ENCODE measurements at places on chromosomes 5 and 9.
A peak's percentile ranks its signal among the peaks of the same experiment; 100 is the strongest.

DNA sequence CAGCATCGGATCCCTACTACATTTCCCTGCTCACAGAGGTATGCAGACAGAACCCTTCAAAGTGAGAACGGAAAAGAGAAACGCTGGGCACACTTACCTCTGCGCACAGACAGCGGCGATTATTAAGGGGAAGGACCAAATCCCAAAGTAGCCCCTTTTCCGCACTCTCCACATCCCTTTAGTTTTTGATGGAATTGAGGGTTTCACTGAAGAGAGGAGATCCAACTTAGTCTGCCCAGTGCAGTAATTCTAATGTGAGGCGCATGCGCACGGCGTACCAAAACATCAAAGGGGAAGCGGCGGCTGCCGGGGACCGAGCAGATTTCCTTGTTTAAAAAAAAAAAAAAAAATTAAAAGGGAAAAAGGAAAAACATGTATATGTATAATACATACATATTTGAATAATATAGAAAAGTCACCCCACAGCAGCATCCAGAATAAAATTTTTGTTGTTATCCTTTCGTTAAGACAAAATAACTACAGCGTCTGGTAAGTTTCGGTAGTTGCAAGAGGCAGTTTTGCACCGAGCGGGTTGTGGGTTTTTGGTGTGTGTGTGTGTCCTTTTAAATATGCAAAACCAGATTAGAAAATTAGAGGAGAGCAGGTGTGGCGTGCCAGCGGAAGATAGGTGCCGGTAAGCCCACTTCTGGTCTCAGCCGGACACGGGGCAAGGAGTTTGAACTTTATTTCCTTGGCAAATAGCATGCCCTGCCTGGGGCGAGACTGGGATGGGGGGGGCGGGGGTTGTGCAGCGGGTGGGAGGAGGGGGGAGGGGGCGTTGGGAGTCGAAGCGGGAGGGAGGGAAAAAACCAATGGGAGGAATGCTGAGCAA lies at the start of gene GABRB2:
TSS of gene GABRB2 (minus strand) at position 256 of the 832 bp plus-strand sequence. CDS start at position 174, 82 bp downstream.
- no peak for DNase-seq

GRCh38 chr5:56175488-56175887 lies 57.6 kb downstream of the ANKRD55 start:
- DNase-seq = no peak

- no peak for DNase-seq
These were observed 228.4 kb downstream of the TENT4A start for GRCh38 chr5:6941631-6942030.

- DNase-seq = no peak
These were observed 121.9 kb downstream of the CDH18 start for GRCh38 chr5:19866090-19866450.

- DNase-seq = no peak
These were observed 9.0 kb upstream of the WDR38 start for GRCh38 chr9:124844291-124844690.

- DNase-seq = no peak
These were observed 1.6 kb downstream of the IRX4 start for GRCh38 chr5:1881098-1881572.

DNA sequence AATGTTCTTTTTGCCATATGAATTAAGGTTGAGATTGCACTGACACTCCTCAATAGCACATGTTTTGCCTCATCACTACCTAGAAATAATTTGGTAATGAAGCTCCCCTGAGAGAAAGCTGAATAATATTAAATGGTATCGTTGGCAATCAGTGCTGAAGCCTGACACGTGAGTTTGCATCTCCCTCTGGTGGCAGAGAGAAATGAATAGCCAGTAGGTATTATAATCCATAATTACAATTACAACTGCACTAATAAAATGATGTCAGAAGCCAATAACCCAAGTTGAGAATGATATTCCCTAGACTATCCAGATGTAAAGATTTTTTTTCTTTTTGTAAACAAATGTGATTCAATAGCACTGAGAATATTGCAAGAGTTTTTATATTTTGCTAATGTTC lies 700.3 kb downstream of the PTPRD start:
- no peak for DNase-seq

GRCh38 chr9:8346296-8346695 lies 546.7 kb upstream of the DMAC1 start:
- no peak for DNase-seq

DNA sequence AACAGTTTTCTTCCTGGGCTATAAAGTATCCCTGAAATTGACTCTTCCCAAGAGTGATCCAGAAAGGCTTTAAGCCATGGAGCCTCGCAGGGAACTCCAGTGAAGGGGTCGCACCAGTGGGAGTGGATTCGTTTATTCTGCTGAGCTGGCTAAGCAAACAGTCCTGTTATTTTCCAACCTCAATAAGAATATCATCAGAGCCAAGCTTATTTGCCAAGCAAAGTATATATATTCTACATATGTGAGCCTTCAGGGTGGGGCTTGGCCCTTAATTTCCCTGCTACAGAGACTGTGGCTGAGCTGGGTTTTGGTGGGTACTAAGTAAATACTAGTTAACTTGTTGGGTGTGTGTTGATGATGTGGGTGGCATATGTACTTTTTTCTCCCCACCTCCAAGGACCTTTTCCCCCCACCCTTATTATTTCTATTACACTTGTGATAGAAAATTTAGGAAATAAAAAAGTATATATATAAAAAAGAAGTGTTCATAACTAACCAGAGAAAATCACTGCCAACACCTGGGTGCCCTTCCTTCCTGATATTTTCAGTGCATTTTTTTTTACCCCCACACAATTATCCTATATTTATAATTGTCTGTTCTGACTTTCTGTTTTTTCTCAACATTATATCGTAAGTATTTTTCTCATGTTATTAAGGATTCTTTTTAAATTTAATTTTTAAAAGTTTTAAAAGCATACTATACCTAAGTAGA lies 5.3 kb downstream of the GSN start:
- no peak for DNase-seq

DNA sequence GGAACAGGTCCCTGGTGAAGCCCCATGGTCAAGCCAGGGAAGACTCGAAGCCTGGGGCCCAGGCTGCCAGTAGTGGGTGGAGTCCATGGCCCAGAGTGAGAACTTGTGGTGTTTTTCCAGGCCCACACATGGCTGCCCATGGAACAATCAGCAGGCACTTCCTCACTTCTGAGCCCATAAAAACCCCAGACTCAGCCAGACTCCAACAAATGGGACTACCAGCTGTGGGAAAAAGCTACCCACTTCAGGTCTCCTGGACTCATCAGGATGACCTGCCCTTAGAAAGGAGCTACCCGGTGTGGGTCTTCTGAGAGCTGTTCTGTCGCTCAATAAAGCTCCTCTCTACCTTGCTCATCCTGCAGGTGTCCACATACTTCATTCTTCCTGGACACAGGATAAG lies 108.9 kb downstream of the ST8SIA4 start:
- no peak for DNase-seq

DNA sequence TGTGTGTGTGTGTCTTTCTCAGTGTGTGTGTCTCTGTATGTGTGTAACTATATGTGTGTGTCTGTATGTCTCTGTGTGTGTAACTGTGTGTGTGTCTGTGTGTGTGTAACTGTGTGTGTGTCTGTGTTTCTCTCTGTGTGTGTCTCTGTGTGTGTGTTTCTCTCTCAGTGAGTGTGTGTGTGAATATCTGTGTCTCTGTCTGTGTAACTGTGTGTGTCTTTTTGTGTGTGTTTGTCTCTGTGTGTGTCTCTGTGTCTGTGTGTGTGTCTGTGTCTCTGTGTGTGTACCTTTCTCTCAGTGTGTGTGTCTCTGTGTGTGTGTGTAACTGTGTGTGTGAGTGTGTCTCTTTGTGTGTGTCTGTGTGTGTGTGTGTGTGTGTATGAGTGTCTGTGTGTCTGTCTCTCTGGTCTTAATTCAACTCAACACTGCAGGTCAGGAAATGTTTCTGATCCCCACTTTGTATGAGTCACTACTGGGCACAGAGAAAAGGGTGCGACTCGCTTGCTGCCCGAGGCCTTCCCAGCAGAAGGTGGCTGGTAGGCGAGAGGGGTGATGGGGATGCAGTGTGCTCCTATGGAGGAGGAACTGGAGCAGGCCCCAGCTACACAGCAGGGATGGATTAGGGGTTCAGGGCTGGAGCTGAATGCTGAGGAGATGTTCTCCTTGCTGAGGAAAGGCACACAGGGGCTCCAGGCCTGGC lies 52.1 kb downstream of the NSG2 start:
- no peak for DNase-seq

DNA sequence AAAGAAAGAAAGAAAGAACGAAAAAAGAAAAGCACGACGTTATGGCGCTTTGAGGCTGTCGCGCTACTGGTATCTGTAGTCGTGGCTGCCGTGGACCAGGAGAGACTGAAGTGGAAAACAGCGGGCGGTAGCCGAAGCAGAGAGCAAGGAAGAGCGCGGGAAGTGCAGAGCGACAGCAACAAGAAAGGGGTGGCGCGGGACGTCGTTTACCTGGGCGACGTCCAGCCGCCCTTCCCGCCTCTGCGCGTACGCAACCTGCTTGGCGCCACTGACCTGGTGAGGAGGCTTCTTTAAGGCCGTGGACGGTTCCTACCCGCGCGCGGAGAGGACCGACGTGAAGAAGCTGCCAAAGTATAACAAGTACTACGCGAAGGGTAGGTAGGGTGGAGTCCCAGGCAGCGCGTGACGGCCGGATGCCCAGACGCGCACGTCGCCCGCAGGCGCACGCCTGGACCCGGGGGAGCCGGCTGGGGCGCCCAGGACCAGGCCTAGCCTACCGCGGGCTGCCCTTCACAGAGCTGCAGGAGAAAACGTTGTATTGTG lies 15.4 kb downstream of the CCL28 start:
- peak; percentile 17 for DNase-seq

DNA sequence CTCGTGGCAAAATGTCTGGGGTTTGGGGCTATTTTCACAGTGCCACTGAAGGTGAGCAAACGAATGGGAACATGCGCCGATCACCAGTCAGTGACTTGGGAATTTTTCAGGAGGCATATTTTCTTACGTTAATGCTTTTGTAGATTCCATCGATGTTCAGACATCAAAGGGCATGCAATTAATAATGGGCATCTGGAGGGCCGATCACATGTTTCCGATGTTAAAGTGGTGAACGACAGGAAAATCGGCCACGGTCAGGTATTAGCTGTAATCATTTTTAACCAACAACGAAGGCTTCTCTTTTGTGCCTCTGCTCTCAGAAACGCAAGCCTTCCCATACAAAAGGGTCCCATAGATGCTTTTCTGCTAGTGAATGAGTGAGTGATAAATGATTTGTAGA lies 155.0 kb upstream of the PITX1 start:
- DNase-seq = no peak

DNA sequence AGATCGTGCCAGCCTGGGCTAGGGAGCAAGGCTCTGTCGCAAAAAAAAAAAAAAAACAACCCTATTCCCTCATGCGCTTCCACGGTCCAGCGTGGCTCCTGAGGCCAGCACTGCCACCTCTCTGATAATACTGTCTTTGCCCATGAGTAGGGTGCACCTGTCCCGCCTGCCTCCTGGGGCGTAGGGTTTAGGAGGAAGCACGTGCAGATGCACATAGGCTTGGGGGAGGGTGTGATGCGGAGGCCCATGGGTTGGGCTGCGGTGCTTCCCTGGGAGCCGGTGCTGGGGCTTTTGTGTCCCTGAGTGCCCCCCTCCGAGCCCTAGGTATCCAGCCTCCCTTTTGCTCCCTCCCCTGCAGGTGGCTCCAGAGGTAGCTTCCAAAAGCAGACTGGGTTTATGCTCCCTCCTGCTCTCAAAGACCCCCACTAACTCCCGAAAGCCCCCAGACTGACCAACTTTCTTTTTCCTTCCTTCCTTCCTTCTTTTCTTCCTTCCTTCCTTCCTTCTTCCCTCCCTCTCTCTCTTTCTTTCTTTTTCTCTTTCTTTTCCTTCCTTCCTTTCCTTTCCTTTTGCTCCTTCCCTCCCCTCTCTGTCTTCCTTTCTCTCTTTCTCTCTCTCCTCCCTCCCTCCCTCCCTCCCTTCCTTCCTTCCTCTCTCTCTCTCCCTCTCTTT lies 12.8 kb downstream of the FGFR4 start:
- no peak for DNase-seq

DNA sequence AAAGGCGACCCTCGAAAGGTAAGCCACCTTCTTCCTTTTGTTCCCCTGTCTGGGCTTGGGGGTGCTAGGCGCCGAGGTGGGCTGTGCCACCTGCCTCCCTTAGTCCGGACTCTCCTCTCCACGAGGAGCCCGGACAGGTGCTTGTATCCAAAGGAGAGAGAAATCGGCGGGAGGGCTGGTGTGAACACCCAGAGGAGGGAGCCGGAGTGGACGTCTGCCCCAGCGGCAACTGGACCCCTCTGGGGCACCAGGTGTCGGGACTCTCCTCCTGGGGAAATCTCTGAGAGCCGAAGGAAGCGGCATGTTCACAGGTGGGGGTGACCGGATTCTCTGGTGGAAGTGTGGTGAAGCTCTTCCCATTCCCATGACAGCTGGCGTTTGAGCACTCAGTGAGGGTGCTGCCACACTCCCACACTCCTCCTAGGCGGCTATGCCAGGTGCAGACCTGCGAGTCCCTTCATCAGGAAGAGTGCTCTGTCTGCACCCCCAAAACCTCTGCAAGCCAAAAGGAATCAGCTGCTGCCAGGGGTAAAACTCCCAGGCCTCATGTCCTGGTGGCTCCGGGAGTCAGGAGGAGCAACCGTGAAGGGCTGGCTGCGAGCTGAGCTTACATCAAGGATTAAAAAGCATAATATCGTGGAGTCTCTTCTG lies 921 bp downstream of the KCNIP1 start:
- no peak for DNase-seq

- no peak for DNase-seq
These were observed 112.4 kb downstream of the ANXA2R start for GRCh38 chr5:42927730-42928129.

GRCh38 chr9:92133949-92134604 lies 18.9 kb upstream of the SPTLC1 start:
- peak; percentile 52 for DNase-seq

DNA sequence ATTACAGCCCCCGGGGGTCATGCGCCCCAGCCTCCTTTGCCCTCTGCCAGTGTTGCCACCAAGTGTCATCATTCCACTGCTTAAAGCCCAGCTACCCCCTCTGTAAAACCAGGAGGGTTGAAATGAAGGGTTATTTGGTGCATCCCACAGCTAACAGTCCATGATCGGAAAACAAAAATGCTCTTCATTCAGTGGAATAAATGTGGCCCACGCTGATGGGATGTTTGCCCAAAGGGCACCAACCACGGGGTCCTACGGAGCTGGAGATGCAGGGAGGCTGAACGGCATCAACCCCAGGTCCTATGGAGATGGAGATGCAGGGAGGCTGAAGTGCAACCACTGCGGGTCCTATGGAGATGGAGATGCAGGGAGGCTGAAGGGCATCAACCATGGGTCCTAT lies 218.5 kb upstream of the IRX1 start:
- DNase-seq = no peak

DNA sequence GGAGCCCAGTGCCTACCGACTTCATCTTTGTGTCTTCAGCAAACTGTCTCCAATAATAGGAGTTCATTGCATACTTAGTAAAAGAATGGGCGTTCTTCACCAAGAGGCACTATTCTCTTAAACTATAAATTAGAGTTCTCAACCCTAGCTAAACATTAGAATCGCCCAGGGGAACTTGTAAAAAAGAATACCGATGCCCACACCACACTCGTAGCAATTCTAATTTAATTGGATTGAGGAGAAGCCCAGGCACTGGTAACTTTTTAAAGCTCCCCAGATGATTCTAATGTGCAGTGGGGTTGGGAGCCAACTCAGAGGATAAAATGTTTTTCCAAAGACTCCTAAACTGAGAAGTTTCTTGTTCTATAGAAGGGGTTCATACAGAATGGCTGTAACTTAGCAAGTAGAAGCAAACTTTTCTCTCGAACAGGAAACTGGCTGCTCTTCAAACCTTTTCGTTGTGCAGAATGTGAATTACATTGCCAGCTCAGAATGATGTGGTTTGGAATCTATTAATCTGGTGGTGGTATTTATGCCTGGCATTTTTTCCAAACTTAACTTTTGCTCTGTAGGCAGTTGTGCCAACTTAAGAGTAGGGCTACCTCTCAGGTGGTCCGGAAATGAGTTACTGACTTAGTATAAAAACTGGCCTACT lies 26.4 kb upstream of the NFIB start:
- DNase-seq = no peak

GRCh38 chr5:81397176-81397575 lies 3.2 kb upstream of the ACOT12 start:
- no peak for DNase-seq
